Stimulated activated memory B cell treated with anti-CD40 and anti-IgM and Interleukin-4, amounts not matched to agents 10 μg/mL and 1 μg/mL and 100 μg/mL, for 72 hours (primary cell): ENCODE measurements at places on chromosomes 2 and 18.

- ATAC-seq: no peak
Observed at GRCh38 chr18:25248755-25249154, 103.2 kb downstream of the ZNF521 start.

- ATAC-seq: no peak
Observed at GRCh38 chr2:108803045-108803736, 16.6 kb downstream of the CCDC138 start.

DNA sequence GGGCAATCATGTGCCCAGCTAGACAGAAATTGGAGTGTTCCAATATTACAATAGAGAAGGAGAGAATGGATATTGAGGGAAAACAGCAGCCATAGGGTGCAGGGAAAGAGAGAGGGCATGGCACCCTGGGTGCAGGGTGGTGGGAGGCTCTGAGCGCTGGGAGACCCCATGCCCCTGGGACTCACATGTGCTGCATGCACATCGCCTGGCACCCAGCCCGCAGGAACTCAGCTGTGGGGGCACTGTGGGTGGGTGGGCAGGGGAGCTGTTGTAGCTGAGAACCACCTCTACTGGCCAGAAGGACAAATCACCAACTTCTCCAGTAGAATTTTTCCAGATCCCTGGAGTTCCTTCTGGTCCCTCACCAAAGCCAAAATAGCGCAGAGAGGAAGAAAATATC lies 7.2 kb upstream of the NEURL3 start:
- ATAC-seq: no peak

GRCh38 chr2:2845806-2846315 lies 514.8 kb upstream of the MYT1L start:
- ATAC-seq: no peak

DNA sequence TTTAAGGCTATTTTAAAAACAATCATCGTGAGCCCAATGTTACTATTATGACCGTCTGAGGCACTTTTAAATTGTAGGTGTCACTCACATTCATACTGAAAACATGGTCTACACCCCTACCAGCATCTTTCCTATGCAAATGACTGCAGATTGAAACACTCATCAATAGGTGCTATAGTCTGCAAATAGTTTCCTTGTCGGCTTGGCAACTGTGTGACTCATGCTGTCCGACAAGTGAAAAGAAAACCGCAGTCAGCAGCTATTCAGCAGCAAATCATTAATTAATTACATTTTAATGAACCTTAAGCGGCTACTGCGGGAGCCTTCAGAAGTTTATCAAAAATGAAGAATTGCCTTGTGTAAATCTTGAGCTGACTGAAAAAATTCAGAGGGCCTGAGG lies 134.4 kb downstream of the FIGN start:
- ATAC-seq: no peak

GRCh38 chr18:11980494-11981191 lies 664 bp upstream of the IMPA2 start:
- peak; percentile 97 for ATAC-seq

DNA sequence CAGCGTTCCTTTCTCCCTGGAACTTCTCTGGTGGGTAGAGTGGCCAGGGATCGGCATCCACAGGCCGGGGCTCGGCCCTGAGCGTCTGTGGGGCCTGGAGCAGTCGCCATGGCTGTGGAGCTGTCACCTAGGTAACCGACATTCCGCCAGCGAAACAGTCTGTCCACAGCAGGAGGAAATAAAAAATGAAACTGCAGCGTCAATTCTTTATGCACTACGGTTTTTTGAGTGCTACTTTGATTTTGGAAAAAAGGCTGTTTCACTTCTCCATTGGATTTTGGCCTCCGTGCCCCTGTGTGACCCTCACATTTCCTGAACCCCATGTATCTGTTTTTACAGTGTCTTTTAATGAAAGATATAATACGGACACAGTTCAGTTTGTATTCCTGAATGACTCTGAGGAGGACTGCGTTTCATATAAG lies 163.4 kb downstream of the LDLRAD4 start:
- peak; percentile 72 for ATAC-seq

DNA sequence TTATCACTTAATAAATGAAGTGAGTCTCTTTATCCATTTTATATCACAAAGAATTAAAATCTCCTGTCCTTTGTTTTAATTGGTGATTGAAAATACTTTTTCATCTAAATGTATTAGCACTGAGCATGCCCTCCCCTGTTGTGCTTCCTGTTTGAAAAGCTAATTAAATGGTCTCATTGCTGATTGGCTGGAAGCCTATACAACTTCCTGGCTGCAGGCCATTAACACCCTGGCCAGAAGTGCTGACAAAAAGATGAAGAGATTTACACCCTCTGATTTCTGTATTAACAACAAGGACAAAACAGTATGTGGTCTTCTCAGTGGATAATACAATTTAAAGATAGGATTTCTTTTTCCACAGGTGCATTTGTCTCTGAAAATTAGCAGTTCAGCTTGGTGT lies 548.0 kb downstream of the DCC start:
- no peak for ATAC-seq

DNA sequence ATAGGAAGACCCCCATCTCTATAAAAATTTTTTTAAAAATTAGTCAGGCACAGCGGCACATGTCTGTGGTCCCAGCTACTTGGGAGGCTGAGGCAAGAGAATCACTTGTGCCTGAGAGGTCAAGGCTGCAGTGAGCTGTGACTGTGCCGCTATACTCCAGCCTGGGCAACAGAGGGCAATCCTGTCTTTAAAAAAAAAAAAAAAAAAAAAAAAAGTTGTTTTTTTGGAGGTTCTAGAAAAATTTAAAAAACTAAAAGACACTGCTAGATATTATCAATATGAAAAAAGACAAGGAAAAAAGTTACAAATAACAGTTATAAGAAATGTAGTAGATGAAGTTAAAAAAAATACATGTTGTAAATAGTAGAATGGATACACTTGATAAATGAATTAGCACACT lies 56.1 kb upstream of the C2orf15 start:
- no peak for ATAC-seq

- no peak for ATAC-seq
Observed at GRCh38 chr2:65878011-65878340, 445.6 kb upstream of the SPRED2 start.

DNA sequence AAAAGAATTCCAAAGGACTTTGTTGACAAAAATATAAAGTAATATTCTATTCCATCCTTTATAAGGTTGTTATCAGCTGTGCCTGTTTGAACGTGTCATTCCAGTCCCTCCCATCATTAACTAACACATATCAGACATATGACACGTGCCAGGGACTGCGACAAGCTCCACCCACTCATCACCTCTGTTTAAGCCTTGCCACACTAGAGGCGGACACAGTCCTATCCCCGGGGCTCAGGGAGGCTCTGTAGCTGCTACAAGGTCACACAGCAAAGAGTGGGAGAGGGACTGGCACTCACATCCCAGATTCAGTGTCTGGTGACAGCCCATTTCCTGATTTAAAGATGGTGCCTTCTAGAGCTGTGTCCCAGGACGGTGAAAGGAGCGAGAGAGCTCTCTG lies 30.0 kb downstream of the TBC1D8 start:
- ATAC-seq: no peak

DNA sequence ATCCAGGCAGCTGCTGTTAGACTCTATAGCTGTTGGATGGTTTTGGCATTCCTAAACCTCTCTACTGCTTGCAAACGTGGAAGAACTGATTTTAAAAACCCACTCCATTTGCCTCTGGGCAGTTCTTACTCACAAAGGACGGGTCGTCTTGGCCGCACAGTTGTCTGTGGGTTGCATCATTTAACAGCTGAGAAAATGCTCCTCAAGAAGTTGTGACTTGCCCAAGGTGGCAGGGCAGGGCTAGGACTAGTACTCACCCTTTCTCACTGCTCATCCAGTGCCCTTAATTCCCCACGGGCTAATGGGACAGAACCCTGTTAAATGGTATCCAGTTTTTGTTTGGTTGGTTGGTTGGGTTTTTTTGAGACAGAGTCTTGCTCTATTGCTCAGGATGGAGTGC lies 997 bp upstream of the DRC1 start:
- ATAC-seq: no peak

- ATAC-seq: no peak
Observed at GRCh38 chr2:136342138-136342537, 224.2 kb upstream of the CXCR4 start.

GRCh38 chr2:174591740-174592139 lies 5.9 kb downstream of the WIPF1 start:
- no peak for ATAC-seq

GRCh38 chr2:45177870-45178269 lies 168.6 kb upstream of the SIX2 start:
- ATAC-seq: no peak

DNA sequence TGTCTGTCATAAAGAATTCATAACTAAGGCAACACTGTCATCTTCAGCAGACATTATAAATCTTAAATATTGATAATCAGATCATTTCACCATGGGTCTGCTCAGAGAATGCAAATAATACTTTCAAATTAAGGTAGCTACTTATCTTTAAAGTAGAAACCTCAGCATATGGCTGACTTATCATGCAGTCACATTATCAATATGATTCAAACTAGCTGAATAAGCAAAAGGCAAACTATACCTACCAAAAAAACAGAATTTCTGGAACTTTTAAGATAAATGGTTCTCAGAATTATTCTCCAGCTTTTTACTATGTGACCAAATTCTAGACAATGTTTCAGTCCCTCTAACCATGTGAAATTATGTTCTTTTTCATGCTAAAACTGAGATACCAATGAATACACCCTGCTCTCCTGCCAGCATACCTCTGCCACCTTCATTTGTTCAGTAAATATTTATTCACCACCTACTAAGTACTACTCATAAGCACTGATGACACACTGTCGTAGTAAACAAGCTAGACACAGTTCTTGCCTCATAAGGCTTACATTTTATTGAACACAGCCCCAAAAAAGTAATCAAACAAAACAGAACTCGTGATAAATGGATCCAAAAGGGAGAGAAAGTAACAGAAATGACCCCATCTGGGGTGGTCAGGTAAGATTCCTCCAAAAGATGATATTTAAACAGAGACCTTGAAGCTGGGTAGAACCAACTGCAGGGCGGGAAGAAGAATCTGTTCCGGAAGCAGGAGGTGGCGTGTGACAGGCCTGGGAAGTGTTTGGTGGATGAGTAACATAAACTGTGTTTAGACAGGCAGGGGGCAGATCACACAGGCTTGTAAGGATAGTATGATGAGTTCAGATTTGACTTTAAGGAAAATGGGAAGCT lies 17.7 kb downstream of the SPIRE1 start:
- ATAC-seq: no peak

- no peak for ATAC-seq
Observed at GRCh38 chr2:73268366-73268829, 15.9 kb downstream of the FBXO41 start.

DNA sequence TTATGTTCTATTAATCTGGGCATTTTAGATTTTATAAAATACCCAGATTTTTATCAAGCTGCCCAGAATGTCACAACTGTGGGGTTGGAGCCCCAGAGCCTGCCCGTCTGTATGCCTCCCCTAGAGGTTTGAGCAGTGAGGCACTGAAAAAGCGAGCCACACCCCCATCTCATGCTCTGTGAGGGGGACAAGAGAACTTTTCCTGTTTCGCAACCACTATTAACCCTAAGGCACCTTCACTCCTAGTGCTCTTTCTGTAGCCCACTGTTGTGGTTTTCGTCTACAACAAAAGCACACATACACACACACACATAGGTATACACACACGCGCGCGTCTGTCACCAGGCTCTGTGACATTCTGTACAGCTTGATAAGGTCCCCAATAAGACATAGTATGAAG lies 38.0 kb downstream of the DCDC2C start:
- no peak for ATAC-seq

DNA sequence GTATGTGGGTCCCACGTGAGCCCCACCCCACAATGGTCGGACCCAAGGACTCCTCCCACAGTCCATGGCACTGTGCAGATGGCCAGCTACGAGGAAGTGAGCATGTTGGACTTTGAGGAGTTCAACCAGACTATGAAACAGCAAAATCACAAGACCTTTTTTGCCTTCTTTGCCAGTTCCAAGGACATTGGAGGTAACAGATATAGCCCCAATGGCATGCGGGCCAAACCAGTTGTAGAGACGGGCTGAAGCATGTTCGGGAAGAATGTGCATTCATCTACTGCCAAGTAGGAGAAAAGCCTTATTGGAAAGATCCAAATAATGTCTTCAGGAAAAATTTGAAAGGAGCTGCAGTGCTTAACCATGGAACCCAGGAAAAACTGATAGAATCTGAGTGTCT lies 12.6 kb downstream of the DNER start:
- ATAC-seq: no peak

DNA sequence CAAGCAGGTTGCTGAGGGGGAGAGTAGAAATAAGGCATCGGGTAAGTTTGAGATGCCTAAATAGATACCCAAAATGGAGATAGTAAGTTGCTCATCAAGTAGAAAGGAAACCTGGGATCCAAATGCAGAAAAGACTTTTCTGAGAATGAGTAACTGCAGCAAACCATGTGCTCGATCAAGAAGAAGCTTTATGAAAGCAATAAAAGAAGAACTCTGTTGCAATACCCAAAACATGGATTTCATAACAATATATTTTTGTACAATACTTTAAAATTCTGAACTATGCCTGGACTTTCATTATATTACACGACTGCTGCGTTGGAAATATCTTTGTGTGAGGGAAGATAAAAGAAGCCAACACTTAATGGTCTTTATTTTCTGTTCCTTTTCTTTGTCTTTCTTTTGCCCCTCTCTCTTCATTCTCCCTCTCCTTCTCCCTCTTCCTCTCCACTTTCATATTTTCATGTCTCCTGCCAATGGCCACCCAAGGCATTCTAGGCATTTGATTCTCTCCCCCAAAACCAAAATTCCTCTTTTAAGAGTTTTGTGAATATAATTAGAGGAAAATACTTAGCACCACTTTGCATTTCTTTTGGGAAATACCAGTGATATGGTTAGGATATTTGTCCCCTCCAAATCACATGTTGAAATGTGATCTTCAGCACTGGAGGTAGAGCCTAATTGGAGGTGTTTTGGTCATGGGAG lies 257.6 kb downstream of the MREG start:
- no peak for ATAC-seq

- ATAC-seq: no peak
Observed at GRCh38 chr2:72012886-72013574, 134.6 kb downstream of the CYP26B1 start.

GRCh38 chr2:52659546-52659945 lies 1108.1 kb upstream of the CHAC2 start:
- ATAC-seq: no peak

- ATAC-seq: no peak
Observed at GRCh38 chr18:61922435-61922834, 29.6 kb upstream of the RNF152 start.
